Calu3 (cell line): ENCODE measurements at places on chromosomes 7 and 10. TPM values are rescaled to one million over a fixed set of nuclear protein-coding genes. Genes with fewer than 3 reads are reported as not detected.
A peak's percentile ranks its signal among the peaks of the same experiment; 100 is the strongest.

The BMPR1A gene
- 15.7 and 21.4 TPM in 2 replicates for total RNA-seq

The C10orf67 gene
- total RNA-seq, result 0.44 and 0.45 TPM in 2 replicates

- no peak for DNase-seq
Observed at GRCh38 chr7:8442051-8442813, 8.8 kb downstream of the NXPH1 start.

The H2BK1 gene
- total RNA-seq, result not detected in 2 replicates

GRCh38 chr7:149562602-149563001 is 65.0 kb upstream of the ZNF746 start:
- DNase-seq, result no peak

The HOXA3 gene
- 15.9 and 20.9 TPM in 2 replicates for total RNA-seq

The OR13A1 gene
- not detected in 2 replicates for total RNA-seq

DNA sequence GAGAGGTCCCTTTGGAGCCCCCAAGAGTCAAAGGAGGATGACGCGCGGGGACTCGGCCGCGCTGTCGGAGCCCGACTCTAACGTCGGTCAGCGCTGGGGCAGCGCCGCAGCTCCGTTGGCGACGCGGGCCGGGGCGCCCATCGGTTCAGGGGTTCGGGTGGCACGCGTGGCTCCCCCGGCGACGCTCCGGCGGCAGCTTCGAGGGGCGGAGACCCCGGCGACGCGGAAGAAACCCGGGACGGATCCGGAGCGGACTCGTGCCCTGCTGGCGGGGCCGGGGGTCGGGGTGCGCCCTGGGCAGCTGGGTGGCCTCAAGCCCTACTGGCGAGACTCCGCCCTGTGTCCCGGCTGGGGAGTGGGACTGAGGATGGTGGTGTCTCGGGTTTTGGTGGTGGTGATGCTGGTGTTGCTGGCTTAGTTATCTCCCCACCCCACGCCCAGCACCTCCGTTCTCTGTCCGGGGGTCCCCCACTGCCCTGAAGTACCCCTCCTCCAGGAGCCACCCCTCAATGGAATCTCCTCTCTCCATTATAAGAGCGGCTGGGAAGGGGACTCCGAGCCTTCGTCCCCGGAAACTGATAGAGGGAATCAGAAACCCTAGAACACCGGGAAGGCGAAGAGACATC is at the start of gene NAT16:
Gene NAT16 (minus strand): TSS at position 164 of the 626 bp plus-strand sequence. CDS start 5,486 bp downstream, outside the sequence.
- DNase-seq, result no peak

DNA sequence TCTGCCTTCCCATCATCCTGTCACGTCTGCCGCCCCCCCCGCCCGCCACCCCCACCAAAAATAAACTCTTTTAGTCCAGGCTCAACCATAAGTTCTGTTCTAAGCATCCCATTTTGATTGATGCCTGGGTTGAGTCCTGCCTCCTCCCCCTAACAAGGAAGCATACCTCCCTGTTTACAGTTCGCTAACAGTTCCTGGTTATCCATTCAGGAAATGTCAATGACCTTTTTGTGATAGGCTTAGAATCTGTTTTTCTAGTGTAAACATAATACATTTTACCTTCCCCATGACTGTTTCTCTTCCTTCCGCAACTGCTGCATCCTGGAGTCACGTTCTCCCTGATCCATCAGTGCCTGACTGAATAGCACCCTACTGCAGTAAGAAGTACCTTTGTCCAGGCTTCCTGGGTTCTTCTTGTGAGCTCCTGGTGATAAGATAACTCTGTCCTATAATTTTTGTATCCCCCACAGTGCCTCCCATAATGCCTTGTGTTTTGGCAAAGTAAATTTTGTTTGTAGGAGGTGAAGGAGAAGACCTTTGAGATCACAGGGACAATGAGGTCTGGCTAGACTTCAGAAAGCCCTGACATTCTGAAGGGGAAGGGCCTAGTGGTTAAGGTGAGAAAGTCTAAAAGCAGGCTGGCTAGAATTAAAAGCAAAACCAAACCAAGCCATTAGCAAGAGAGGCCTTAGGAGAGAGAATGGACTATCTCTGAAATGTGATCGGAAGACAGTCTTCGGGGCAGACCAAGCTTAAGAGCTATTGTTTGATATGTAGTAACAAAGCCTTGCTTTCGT is 7.3 kb downstream of the AGFG2 start:
- peak; percentile 21 for DNase-seq

The FBXO24 gene
- 0.29 and 0.66 TPM in 2 replicates for total RNA-seq

The RBP4 gene
- total RNA-seq, result 1.5 and 2.6 TPM in 2 replicates
